ENCODE measurements at places on chromosomes 4 and X.

DNA sequence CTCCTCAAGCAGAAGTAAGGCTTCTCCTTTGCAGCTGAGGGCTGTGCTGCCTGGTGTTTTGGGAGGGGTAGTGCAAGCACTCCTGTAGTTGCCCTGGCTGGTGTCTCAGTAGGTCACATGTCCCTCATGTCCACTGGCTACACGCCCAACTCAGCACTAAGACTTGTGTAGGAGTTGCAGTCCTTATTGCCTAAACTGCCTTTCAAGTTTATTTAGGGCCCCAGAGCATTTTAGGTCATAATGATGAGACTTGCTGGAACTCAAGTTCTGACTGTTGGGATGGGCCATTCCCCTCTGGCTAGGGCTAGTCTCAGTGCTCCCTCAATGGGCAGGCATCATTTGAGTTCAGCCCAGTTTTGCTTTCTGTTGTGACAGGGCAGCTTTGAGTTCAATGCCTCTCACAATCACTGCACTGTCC is 44.1 kb downstream of the PPM1K start:
- DNase-seq: no peak

DNA sequence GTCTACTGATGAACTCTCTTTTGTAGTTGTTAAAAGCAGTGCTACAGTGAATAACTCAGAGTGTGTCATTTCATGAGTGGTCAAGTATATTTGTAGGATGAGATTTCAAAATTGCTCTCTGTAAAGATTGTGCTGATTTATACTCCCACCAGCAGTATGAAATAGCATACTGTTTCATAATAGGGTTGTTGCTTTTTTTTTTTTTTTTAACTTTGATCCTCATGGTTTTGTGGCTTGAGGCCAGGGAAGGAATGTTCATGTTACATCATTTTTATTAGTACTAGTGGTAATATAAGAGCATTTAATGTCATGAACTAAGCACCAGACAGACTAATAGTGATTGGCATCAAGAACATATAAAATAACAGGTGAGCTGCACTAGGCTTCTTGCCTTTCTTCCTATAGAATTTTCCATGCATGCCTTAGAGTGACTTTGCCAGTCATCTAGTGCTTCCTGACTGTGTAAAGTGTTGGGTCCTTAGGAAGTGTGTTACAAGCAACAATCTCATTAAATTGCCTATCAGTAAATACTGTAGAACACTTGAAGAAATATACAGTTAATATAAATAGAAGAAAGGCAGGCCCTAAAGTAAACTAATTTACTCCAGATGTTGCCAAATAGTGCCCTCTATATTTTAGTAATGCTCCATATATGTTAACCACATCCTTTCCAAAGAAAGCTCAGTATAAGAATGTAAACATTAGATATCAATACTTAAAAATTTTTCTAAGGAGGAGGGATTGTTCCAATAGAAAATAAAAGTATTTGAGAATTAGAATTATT is 38.6 kb upstream of the MSMO1 start:
- no peak for DNase-seq

- no peak for DNase-seq
Observed at GRCh38 chr4:59243038-59243437, 1957.1 kb upstream of the ADGRL3 start.

GRCh38 chrX:136598631-136599030 is 49.3 kb upstream of the CD40LG start:
- DNase-seq: no peak

DNA sequence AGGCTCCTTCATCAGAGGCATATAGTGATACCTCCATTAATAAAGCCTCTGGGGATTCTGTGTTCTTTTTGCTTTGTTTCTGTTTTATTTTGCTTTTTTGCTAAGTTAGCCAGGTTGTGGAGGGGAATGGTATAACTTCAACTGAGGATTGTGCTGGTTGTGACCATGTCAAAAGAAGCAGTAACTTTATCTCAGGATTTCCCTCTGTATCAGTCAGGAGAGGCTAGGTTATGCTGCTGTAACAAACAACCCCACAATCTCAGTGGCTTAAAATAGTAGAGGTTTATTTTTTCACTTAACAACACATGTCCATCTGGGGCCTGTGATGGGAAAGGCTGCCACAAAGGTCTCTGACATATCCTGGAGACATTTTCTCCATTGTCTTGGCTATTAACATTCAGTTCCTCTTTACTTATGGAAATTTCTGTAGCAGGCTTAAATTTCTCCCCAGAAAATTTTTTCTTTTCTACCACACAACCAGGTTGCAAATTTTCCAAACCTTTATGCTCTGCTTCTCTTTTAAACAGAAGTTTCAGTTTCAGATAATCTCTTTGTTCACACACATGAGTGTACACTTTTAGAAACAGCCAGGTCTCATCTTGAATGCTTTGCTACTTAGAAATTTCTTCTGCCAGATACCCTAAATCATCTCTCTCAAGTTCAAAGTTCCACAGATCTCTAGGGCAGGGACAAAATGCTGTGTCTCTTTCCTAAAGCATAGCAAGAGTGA is 64.7 kb downstream of the UCHL1 start:
- no peak for DNase-seq

- DNase-seq: no peak
Observed at GRCh38 chr4:8523766-8524165, 56.4 kb upstream of the GPR78 start.

GRCh38 chr4:150525321-150525868 is 56.6 kb upstream of the MAB21L2 start:
- DNase-seq: no peak

DNA sequence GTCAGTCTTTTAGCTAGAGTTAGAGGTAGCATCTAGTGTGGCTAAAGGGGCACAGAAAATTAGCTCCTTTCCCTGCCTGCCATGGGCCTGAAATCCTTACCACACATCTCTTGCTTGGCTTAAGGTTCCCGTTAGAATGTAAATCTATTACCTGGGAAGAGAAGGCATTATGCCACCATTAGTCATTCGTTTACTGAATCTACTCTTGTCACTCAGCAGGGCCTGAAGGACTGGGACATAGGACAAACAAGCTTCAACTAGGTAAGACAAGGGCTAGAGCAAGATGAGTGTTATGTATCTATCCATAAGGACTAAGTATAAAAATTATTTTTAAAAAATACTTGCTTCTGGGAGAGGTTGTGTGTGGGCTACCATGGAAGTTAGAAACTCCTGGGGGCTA is 112.4 kb downstream of the CT47B1 start:
- no peak for DNase-seq

DNA sequence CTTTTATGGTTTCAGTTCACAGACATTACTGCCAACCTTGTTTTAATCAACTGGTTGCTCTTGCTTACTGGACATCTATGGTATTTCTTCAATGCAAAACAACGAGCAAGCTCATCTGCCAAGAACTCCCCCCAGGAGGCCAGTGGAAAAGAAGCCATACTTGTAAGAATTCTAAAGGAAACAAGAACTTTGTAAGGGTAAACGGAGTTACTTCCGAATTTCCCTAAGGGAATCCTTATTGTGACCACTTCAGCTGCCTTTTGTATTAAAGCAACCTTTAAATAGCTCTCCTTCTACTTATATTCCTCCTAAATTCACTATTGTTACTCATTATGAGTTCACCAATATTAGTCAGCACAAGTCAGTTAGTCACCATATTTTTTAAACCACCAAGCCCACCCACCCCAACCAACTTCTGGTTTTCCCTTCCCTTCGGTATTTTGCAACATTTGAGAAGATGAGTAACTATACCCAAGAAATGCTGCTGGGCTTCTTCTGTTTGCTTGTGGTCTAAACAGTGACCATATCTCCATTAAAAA is 602.8 kb upstream of the DIPK2B start:
- DNase-seq: no peak

DNA sequence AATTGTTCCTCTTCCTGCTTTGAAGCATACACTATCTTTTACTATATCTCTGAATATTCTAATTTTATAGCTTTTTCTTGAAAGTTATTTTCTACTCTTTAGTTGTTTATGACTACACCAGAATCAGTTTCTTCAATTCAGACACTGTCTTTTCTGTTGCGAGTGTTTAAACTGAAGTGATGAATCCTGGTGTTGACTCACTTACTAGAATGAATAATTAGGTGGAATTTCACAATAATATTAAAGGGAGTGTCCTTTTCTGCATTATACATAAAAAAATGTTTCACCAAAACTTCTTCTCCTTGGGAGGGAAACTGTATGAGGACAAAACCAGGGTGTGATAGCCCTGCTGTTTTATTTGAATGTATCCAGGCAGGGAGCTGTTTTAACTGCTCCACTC is 1383.1 kb downstream of the C4orf33 start:
- DNase-seq: no peak

- no peak for DNase-seq
Observed at GRCh38 chrX:147736045-147736444, 175.7 kb upstream of the FMR1 start.

GRCh38 chr4:152065545-152065944 is 304.7 kb upstream of the GATB start:
- no peak for DNase-seq

GRCh38 chrX:10756441-10756840 is 136.1 kb upstream of the MID1 start:
- DNase-seq: no peak

DNA sequence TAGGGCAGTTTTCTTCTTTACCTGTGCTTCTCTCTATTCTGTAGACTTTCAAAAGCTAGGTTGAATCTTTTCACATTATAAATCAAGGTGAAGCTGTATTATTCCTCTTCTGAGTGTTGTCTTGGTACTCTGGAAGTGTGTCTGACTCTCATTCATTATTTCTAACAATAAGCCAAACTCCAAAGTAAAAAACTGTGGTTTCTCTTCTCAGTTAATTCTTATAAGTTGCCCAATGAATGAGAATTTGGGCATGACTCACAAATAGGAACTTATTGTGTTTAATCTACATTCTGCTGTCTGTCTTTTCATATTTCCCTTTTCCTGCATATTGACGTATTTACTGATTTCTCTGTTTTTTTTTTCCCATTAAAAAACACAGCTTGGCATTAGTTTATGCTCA is 714.5 kb downstream of the CCSER1 start:
- DNase-seq: no peak

- no peak for DNase-seq
Observed at GRCh38 chr4:188941524-188942119, 802.4 kb downstream of the TRIML1 start.

DNA sequence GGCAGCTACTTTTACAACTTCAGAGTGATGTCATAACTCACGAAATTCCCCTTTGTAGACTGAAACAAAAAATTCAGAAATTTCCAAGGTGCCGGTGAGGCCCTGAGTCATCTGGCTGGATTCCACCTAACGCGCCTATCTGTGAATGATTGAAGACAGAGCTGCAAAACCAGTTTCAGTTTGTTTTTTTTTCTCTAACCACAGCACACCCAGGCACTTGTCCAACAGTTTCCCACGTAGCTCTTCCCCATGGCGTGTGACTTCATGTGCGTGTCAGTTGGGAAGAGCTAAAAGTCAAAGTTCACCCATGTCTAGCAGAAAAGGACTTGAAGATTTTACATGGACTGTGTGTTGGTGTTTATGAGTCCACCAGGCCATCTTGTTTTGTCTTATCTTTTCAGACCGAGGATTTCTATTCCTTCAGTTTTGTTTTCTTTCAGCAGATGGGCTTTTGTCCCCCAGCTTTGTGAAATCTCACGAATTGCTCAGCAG is 16.4 kb downstream of the TCEANC start:
- DNase-seq: peak; percentile 75

- DNase-seq: no peak
Observed at GRCh38 chrX:129963729-129964128, 18.7 kb upstream of the BCORL1 start.

GRCh38 chr4:83149865-83150652 is 35.5 kb upstream of the PLAC8 start:
- DNase-seq: no peak

DNA sequence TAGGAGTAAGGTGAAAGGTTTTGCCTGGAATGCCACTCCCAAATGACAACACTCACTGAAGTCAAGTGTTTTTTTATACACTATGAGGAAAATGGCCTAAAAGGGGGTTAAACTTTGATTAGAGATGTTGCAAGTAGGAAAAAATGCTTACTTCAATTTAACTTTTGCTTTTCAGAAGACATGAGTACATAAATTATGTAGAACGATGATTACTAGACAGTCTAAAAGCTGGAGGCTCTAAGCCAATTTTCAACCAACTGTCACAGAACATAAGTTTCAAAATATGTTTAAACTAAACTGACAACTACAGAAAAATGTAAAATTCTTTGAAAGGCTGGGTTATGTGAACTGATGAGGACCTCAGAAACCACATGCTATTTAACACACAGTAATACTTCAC is 83.4 kb downstream of the SHISA3 start:
- DNase-seq: no peak

DNA sequence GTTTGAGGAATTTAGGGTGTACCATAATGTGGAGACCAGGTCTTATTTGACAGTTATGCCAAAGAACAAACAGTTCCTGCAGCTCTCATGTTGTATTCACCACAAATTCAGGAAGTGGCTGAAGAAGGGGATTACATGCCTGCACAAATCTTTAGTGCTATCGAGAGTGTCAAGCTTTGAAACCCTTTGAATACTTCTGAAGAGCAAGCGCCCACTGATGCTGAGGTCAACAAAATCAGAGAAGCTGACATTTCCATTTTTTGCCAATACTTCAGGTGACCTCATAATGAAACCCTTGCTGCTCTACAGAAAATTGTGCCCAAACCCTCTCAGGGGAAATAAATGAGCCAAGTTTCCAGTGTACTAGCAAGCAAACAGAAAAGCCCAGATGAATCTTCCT is 28.4 kb downstream of the PAK3 start:
- no peak for DNase-seq

DNA sequence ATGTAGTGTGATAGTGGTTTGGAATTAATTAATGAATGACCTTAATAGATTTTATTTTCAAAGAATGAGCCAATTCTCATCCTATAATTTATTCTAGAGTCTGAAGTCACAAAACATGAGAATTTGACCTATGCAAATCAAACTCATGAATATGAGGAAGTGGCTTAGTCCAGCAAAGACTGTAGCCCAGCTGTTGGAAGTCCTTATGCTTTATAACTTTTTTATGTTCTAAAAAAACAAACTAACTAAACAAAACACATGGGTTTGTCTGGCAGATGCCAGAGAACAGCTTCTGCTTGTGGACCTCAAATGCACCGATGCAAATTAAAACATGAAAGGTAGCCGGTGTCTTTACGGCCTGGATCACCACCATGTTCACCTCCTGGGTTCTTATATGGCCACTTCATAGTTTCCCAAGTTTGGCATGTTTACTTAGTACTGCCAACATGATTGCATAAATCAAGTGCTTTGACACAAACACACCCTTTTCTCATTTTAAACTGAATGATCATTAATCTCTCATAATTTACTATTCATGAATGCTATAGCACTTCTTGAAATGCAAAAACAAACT is 277.4 kb downstream of the PAPSS1 start:
- DNase-seq: no peak

DNA sequence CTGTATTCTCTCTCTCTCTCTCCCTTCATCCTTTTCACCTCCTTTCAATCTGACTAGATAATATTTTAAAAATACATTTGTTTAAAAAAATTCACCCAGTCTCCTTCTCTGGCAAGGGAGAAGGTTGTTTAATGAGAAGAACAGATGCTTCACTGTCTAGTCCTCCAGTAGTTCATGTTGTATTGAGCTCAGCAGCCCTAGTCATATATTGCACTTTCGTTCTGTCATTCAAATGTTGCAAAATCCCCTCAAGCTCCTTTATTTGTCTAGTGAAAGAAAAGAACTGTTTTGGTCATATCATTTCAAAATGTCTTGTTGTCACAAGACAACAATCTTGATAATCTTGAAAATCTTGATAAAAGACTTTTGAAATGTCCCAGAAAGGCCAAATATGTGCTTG is 248.0 kb downstream of the GALNTL6 start:
- DNase-seq: no peak

Measured in CD8-positive, alpha-beta memory T cell (primary cell).